Fibroblast of skin of left biceps (primary cell): ENCODE measurements at places on chromosomes 2 and 18.

GRCh38 chr2:7951001-7951400 lies 730.9 kb upstream of the ID2 start:
- no peak for DNase-seq

- DNase-seq, result no peak
These were observed 45.8 kb downstream of the LDLRAD4 start for GRCh38 chr18:13264091-13265007.

- no peak for DNase-seq
These were observed 63.3 kb upstream of the GALNT5 start for GRCh38 chr2:157194097-157194688.

GRCh38 chr2:4873876-4874593 lies 818.1 kb upstream of the SOX11 start:
- no peak for DNase-seq

- no peak for DNase-seq
These were observed 206.1 kb downstream of the SH3BP4 start for GRCh38 chr2:235157746-235158482.

- no peak for DNase-seq
These were observed 3.0 kb downstream of the CD8A start for GRCh38 chr2:86787736-86788135.

- DNase-seq, result no peak
These were observed 64.8 kb upstream of the CYTIP start for GRCh38 chr2:157508676-157509075.

GRCh38 chr2:111029181-111029927 lies 91.4 kb upstream of the BCL2L11 start:
- DNase-seq, result no peak

DNA sequence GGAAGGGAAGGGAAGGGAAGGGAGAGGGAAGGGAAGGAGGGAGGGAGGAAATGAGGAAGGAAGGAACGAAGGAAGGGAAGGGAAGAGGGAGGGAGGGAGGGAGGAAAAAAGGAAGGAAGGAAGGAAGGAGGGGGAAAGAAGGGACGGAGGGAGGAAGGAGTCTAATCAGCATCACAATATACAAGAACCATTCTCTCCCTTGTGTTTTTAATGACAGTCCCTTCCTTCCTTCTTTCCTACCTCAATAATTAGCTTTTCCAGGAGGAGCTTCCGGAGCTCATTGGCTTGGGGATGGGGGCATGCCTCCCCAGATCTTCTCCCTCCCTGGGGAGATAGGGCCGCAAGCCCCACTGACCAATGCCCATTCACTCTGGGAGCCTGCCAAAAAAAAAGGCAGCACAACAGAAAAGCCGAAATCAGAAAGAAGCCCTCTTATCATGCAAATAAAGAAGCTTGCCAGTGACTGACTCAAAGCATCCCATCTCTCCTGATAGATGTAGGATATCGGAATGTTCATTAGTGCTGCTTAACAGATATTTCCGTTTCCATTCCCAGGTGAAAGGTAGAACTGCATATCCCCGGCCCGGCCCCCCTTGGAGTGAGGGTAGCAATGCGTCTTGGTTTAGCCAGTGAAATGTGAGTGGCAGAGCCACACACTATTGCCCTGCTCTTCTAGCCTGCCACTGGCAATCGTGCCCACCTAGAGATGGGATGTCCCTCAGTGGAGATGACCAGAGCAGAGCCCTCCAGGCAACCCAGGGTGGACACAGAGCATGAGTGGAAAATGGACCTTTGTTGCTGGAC lies 17.8 kb upstream of the SMAD7 start:
- no peak for DNase-seq

DNA sequence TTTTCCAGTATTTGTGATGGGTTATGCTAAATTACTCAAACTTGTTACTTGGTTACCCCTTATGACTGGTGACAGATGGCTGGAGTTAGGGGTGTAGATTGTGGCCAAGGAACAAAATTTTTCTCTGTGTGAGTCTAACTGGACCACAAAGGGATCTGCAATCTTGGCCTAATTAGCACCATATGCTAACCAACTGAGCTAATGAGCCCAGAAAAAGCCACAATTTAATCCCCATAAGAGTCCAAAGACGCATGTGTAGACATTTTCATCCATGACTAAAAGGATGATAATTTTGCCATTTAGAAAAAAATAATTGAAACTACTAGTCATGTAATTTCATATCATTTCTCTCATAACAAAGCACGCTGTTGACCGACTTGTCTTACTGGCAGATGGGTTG lies 151.2 kb downstream of the ABCA12 start:
- peak; percentile 62 for DNase-seq

- DNase-seq, result no peak
These were observed 3.2 kb upstream of the MREG start for GRCh38 chr2:216016581-216016980.

DNA sequence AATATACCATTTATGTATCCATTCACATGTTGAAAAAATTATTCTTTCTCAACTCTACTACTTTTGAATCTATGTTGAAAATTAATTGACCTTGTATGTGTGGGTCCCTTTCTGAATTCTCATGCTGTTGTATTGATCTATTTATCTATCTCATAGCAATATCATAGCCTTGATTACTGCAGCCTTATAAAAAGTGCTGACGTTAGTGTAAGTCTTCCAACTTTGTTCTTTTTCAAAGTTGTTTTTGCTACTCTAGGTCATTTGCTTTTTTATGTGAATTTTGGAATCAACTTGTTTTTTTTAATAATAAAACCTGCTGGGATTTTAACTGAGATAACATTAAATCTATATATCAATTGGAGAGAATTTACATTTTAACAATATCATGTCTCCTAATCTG lies 52.2 kb upstream of the PAX3 start:
- DNase-seq, result no peak

GRCh38 chr2:101693991-101694588 lies 3.4 kb upstream of the MAP4K4 start:
- DNase-seq, result no peak

GRCh38 chr18:51337406-51337805 lies 139.9 kb upstream of the MEX3C start:
- no peak for DNase-seq

- DNase-seq, result no peak
These were observed 33.1 kb upstream of the HDAC4 start for GRCh38 chr2:239433777-239434403.

DNA sequence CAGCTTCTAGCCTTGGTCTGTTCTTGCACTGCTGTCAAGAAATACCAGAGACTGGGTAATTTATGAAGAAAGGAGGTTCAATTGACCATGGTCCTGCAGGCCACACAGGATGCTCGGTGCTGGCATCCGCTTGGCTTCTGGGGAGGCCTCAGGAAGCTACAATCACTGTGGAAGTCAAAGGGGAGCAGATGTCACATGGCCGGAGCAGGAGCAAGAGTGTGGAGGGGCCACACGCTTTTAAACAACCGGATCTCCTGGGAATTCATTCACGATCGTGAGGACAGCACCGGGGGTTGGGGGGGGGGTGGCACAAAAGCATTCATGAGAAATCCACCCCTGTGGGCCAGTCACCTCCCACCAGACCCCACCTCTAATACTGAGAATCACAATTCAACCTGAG lies 850.4 kb upstream of the SALL3 start:
- DNase-seq, result no peak

DNA sequence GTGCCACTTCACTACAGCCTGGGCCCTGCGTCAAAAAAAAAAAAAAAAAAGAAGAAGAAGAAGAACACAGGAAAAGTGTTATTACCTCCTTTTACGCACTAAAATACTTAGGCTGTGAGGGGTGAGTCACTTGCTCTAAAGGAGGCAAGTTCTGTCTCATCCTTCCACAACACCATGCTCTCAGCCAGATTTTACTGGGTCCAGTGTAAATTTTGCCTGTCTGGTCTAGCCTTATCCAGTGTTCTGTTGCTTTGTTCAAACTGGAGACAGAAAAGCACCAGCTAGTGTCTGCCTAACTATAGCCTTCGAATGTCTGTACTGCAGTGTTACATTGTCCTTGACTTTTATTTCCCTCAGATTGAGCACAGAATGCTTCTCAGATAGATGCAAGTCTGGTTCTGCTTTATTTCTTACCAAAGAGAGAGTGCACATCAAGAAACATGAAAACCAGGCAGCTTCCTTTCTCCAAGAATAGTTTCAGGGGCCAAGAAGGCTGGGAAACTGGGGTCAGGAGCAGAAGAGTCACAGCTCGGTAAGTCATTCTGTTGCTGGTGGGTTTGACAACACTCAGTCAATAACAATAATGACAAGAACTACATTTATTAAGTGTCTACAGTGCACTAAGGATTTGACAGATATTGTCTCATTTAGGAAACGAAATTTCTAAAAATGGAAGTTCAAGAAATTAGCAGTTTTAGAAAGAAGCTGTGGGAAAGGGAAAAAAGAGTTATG lies 3.1 kb upstream of the MSGN1 start:
- DNase-seq, result no peak

DNA sequence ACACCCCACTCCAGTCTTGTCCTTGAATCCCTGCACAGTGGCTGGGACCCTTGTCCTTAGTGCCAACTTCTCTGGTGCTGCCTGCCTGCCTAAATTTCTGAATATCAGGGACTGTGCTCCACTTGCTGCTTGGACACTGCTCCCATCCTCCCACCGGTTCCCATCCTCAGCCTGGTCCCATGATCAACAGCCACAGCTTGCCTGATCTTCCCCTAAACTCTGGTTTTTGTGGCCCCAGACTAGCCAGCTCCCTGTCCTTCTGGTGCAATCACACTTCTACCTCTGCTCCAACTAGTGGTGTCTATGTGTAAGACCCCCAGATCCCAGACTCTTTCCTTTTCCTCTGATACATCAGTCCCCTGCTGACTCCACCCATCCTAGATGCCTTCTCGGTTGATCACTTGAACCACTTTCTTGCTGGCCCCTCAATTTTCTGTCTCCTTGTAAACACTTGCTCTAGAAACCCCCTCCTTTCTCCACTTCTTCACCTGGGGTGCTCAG lies 37.2 kb upstream of the POLE4 start:
- no peak for DNase-seq

DNA sequence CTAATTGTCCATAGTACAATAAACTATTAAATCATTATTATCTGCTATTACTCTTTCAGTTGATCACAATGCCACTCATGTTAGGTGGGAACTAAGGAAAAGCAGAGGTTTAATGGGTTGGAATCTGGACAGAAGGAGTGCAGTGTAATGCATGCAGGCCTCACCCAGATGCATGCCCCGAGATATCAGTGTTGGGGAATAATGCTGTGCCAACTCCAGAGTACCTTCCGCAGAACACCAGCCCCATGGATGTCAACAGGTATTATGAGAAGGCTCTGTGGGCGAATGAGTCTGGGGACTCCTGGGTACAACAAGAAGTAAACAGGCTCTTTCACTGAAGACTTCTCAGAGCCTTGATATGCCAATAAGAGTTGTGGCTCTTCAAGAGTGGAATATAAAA lies 377.4 kb downstream of the ALK start:
- no peak for DNase-seq

GRCh38 chr2:113184531-113185230 lies 10.9 kb downstream of the PSD4 start:
- no peak for DNase-seq

GRCh38 chr2:128786741-128787478 lies 468.2 kb upstream of the HS6ST1 start:
- no peak for DNase-seq

DNA sequence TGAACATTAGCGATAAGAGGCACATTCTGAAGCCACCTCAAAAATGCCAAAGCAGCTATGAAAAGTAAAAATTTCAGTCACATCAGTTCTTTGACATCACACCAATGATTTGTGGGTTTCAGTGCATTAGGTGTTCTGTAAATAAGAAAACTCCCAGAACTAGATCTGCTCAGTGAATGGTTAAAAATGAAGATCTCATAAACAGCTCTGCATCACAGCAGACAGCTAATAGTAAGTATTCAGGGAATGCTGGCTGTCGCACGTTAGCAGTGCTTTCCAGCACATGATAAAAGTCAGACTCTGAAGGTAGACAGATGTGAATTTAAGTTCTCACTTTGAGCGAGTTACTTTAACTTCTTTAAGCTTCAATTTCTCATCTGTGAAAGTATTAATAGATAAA lies 154.9 kb downstream of the SATB2 start:
- no peak for DNase-seq

- no peak for DNase-seq
These were observed 988 bp upstream of the KANSL1L start for GRCh38 chr2:210172219-210172575.

DNA sequence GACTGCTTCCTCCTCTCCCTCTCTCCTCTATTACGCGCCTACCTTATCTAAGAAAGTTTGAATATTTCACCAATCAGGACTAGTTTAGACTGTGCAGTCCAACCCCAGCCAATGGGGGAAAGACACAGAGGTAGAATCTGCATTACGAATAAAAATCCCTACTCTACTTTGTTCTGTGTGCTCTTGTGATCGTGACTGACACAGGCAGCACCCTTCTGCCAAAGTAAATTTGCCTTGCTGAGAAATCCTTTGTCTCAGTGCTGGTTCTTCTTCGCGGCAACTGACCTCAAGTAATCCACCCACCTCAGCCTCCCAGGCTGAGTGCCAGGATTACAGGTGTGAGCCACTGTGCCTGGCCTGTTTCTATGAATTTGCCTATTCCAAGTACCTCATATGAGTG lies 8.6 kb upstream of the CDCA7 start:
- DNase-seq, result no peak

DNA sequence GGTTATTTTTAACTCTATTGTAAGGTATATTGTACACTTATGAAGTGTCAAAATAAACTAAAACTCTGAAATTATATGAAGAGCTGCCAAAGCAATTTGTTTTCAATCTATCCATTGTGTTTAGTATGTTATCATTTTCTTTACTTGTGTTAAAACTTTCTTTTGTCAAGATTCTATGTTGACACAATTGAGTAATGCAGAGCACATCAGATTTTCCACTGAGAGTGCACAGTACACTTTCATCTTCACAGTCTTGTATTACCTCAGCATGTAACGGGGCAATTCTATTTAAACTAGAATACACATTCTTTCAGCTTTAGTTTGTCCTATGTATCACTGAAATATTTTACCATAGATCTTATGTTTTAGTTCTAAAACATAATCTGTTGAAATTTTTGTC lies 304.4 kb upstream of the ZC3H15 start:
- DNase-seq, result no peak

GRCh38 chr18:10487154-10487553 lies 32.7 kb downstream of the APCDD1 start:
- no peak for DNase-seq

- no peak for DNase-seq
These were observed 359.4 kb upstream of the DSEL start for GRCh38 chr18:67875944-67876343.

DNA sequence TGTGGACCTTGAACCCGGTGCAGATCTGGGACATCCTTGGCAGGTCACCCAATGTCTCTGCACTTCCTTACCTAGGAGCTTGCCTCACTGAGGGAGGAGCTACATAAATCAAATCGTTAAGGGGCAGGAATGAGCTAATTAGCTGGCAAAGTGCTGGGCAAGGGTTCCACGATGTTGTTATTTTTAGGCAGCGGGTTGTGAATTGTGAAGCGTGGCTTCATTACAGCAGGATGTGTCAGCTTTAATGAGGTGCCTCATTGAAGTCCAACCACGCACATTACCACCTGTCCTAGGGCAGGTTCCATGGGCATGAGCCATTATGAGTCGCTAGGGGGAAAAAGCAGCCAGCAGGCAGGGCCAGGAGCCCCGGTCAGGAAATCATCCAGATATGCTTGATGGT lies 127.0 kb upstream of the AGAP1 start:
- DNase-seq, result no peak
